ENCODE measurements at places on chromosomes 2 and 18.

GRCh38 chr2:233489666-233490065 is 76.9 kb downstream of the USP40 start:
- DNase-seq = peak; percentile 32

GRCh38 chr2:134244086-134244485 is 9.8 kb upstream of the MGAT5 start:
- DNase-seq = peak; percentile 71

DNA sequence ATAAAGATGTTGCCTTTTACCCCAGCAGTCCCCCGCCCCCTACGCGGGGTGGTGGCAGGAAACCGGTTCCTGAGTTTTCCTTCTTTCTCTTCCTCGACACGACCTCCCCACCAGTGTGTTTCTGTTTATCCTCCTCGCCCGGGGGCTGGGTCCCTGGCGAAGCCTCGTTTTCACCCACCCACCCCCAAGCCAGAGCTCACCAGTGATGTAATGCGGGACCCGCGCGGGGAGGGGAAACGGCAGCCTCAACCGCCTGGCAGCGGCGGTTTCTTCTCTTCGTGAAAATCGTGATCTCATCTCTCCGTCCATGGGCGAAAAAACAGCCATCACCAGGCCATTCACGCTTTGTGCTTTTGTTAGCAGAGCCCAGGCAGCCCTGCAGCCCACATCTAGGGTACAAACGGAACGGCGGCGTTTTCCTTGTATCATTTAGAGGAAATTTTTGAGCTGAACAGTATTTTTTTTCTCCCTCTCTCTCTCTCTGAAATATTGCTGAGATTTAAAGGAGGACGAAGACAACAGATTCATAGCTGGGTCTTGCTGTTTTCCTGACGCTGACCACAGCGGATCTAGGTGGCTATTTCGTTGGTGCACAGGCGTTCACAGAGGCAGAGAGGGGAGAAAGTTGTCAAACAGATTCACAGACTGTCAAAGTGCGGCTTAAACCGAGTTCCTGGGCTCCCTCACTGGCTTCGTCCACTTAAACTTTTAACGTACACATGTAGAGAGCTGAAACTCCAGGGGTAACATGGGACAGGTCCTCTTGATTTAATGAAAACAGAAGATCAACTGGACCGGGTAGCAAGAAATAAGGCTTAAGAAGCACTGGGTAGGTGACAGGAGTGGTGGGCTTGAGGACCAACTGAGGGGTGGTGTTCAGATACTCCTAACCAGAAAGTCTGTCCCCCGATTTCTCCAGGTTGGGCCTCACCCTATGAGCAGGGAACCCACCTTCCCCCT is 21.9 kb upstream of the PAX3 start:
- peak; percentile 13 for DNase-seq

- peak; percentile 77 for DNase-seq
These were observed 42.0 kb downstream of the EPHA4 start for GRCh38 chr2:221529943-221530652.

- no peak for DNase-seq
These were observed 6.1 kb upstream of the NR4A2 start for GRCh38 chr2:156338578-156338977.

DNA sequence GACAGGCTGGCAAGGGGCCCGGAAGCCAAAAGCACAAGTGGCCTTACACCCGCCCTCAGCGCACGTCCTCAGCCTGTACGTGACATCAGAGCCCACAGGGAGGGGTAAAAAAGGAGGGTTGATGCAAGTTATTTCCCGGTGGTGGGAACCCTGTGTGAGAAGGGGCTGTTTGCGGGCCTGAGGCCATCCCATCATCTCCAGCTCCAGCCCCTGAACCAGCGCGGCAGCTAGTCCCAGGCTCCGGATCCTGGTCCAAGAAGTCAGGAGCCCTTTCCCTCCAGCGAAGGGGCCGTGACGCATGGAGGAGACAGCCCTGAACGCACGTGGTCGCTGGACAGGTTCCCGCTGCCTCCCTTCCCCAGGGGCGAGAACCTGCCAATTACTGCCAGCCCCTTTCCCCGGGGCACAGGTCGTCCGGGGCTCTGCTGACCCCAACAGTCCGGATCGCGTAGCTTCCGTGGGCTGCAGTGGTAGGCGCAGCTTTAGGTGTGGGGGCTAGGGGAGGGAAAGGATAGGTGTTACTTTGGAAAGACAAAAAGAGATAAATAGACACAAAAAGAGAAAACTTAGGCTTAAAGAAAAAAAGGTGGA is 1.3 kb upstream of the LRP2 start:
- no peak for DNase-seq

- peak; percentile 97 for DNase-seq
These were observed 5.1 kb upstream of the PAX8 start for GRCh38 chr2:113283704-113284284.

- DNase-seq = no peak
These were observed 47.0 kb upstream of the MSH6 start for GRCh38 chr2:47735912-47736311.

GRCh38 chr2:67930156-67930555 is 132.6 kb downstream of the C1D start:
- DNase-seq = peak; percentile 10

DNA sequence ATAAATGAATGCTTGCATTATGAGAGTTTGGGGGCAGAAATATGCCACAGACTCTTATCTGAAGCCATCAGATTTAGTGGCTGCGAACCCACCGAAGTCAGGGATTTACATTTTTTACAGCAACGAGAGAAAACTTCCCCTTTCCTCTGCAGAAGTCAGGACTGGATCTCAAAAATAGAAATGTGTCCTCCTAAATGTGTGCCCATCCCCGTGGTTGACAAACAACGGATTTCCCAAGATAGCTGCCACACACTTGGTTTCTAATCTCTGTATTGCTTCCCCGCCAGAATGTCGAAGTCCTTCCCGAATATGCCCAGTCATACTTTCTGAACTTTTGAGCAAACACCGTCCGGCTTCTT is 879 bp upstream of the ADAM23 start:
- no peak for DNase-seq

GRCh38 chr2:215968499-215968898 is 44.9 kb downstream of the MREG start:
- no peak for DNase-seq

- DNase-seq = no peak
These were observed 59.0 kb downstream of the TPGS2 start for GRCh38 chr18:36769611-36770314.

Data from fibroblast of upper back skin (primary cell).